ENCODE measurements at places on chromosomes 5 and 9.

DNA sequence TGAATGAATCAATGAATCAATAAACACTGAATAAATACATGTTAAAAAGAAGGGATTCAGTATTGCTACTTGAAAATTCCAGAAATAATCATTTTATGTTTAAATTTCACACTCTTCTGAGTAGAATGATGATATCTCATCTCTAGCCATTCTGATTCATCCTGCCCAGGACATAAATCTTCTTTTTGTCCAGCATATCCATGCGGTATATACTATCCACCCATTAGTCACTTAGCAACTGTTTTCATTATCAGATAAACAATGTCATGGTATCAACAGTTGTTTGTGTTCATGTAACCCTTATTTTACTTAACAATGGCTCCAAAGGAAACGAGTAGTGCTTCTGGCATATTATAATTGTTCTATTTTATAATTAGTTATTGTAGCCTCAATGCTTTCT is 432.4 kb upstream of the SMC2 start:
- DNase-seq = no peak

DNA sequence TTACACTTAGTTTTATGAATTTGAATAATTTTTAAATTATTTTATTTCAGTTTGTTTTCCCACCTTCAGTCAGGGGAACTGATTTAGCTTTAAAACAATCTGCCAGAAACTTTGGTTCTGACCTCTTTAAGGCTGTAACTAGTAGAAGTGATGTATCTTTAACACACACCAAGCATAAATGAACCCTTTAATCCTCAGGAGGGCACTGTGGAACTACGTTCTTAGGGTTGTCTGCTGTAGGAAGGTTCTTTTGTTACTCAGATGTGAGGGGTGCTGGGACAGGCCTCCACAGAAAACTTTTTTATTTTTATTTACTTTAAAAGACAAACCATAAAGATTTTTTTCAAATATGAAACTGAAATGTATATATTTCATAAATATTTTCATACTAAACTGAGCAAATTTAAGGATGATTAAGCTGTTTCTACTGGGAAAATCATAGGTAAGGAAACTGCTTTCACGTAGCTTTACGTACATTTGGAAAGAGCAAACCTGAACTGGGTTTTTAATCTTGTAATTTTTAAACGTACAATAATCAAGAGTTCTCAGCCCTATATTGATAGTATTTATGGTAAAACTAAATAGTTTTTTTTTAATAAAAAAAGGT is 5.3 kb downstream of the KLF4 start:
- DNase-seq = no peak

DNA sequence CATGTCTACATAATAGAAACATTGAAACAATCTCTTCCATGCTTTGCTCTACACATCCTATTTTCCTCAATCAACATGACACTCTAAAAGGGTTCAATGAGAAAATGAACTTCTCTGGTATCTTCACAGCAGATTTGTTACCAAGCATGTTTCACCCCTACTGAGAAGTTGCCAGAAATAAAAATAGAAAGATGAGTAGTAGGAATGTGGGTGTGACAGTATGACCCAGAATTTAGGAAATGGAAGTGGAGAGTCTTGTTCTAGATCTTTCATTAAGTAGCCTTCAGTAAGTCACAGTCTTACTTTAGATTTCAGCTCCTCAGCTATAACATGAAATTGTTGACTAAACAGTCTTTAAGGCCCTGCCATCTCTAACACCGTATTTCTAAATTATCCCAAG is 581.8 kb downstream of the EFNA5 start:
- DNase-seq = no peak

DNA sequence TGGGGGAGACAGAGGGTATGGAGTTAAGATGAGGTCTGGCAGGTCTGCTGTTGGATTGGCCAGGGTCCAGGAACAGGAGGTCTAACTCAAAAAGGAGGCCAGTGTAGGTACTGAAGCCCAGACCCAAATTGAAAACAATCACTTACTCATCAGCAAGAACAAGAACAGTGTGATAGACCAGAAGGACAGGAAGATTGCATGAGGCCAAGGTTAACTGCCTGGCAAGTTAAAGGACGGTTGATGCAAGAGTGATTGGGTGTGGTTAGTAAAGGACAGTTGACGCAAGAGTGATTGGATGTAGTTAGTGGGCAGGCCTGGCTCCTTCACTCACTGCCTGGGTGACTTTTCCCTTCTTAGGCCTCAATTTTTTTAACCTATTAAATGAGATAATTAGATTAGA is 132.6 kb downstream of the PDZD2 start:
- DNase-seq = no peak
